ENCODE measurements at places on chromosomes 3 and 15.
A peak's percentile ranks its signal among the peaks of the same experiment; 100 is the strongest.

DNA sequence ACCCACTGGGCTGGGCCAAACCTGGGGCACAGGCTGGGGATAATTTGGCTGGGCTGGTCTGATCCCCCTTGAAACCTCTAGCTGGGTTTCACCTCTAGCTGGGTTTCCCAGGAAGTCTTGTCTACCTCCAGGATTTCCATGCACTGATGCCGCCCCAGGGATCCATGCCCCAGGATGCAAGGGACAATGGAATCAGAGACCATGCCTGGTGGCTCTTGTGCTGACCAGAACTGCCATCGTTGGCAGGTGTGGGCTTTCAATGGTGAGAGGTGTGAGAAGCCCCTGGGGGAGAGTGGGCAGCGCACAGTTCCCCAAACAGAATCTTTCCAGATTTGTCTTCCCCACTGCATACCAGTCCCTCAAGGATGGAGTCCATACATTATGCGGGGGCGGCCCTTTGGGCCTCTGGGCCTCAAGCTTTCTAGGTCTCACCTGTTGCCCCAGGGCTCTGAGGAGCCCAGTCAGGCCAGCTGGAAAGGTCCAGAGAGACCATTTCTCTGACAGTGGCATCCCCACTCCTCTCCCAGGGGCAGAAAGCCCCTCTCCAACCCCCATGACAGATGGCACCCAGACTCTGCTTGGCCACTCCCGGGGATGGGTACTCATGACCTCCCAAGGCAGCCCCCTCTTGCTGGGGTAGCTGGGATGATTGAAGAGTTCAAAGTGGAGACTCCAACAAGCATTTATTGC, 35.4 kb downstream of the EPHB3 start:
- no peak for DNase-seq

GRCh38 chr15:88177451-88177850, 79.1 kb downstream of the NTRK3 start:
- DNase-seq, result no peak

- DNase-seq, result no peak
These were observed 67.2 kb downstream of the UMPS start for GRCh38 chr3:124797426-124797945.

DNA sequence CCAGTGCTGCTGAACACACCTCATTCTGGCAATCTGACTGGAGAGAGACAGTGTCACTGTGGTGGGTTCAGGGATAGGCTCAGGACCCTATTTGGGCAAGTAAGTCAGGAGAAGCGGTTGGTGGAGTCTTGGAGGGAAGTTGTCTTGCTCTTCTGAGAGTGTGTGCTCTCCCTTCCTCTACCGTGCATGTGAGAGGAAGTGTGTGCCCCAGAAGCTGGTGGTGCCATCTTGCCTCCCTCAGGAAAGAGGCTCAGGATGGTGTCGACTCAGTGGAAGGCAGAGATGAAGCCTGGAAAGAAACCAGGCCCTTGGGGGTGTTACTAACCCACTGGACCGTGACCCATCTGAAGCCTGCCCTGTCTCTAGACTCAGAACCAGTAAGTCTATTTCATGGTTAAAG, 6.8 kb upstream of the RARRES1 start:
- no peak for DNase-seq

- DNase-seq, result no peak
These were observed 88.1 kb upstream of the GADL1 start for GRCh38 chr3:30982416-30983075.

DNA sequence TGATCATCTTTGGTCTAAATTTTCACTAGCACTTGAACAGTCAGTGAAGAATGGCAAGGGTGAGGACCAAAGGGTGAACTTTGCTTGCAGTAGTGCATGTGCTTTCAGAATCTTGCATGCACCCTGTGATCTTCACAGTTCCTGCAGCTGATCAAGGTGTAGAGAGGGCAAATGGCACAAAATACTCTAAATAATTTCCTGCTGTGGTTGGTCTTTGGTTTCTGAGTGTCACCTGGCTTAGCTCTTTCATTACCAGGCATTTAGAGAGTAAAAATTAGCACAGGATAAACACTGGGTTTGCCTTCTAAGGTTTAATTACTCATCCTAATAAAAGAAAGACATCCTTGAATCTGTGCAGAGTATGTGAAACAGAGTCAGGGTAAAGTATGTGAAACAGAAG, 11.4 kb downstream of the TIPARP start:
- no peak for DNase-seq

GRCh38 chr15:56587686-56588085, 122.7 kb upstream of the MNS1 start:
- DNase-seq, result no peak

GRCh38 chr3:126100634-126101301, 16.8 kb upstream of the SLC41A3 start:
- no peak for DNase-seq

- no peak for DNase-seq
These were observed 93.1 kb upstream of the PLXND1 start for GRCh38 chr3:129699612-129700011.

DNA sequence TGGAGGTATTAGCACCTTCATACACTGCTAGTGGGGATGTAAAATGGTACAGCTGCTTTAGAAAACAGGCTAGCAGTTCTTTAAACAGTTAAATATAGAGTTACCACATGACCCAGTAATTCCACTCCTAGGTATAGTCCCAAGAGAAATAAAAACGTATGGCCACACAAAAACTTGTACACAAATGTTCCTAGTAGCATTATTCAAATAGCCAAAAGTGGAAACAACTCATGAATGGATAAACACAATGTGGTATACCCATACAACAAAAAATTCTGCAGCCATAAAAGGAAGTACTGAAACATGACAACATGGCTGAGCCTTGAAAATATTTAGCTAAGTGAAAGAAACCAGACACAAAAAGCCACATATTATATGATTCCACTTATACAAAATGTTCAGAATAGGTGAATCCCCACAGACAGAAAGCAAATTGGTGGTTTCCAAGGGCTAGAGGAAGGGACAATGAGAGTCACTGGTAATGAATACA, 40.8 kb upstream of the KLF13 start:
- no peak for DNase-seq

- no peak for DNase-seq
These were observed 30.4 kb downstream of the SKIL start for GRCh38 chr3:170387950-170388349.

GRCh38 chr15:41915255-41915994, 21.6 kb upstream of the SPTBN5 start:
- no peak for DNase-seq

GRCh38 chr15:43517354-43518196, at the start of gene MAP1A:
Gene MAP1A, plus strand, starts transcription at chr15:43517608. Its CDS starts 3,866 bp downstream, at chr15:43521474.
- DNase-seq, result peak; percentile 19

- no peak for DNase-seq
These were observed 14.5 kb downstream of the SLC6A20 start for GRCh38 chr3:45781841-45782240.

GRCh38 chr3:178384321-178385230, 151.7 kb upstream of the KCNMB2 start:
- DNase-seq, result no peak

GRCh38 chr3:53670721-53671120, 175.5 kb downstream of the CHDH start:
- no peak for DNase-seq

GRCh38 chr3:185711255-185711870, 113.5 kb downstream of the IGF2BP2 start:
- no peak for DNase-seq

DNA sequence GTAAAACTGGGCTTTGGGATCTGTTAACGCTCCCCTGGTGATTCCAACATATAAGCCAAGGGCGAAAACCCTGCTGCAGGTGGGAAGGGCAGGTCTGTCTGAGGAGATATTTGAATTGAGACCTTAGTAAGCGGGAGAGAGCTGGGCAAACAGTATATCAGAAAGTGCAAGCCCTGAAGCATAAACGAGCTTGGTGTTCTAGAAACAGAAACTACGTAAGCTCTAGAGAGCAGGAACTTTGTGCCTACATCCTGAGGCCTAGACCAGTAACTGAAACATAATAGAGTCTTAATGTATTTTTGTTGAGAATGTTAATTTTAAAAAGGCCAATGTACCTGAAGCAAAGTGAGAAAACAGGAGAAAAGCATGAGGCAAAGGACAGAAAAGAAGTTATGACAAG, 62.9 kb upstream of the FSIP1 start:
- DNase-seq, result no peak

DNA sequence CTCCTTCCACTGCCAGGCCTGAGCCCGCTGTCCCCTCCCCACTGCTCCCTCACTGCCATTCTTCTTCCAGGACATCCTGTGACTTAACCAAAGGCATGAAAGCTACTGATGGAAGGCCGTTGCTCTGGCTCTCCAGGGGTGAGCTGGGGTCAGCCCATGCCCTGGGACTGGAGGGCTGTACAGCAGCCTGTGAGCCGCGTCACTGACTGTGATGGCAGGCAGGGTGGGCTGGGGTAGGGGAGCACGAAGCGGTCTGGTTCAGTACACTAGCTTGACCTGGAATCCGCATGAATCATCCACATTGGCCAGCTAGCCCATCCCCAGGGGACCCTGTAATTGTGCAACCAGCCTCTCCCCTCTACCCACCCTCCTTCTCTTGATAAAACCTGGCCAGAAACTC, 30.8 kb downstream of the CORO2B start:
- no peak for DNase-seq

- no peak for DNase-seq
These were observed 58.4 kb upstream of the MINAR1 start for GRCh38 chr15:79373728-79374127.

Measured in GDM1 (cell line).